ENCODE measurements at places on chromosomes 1 and 21.

DNA sequence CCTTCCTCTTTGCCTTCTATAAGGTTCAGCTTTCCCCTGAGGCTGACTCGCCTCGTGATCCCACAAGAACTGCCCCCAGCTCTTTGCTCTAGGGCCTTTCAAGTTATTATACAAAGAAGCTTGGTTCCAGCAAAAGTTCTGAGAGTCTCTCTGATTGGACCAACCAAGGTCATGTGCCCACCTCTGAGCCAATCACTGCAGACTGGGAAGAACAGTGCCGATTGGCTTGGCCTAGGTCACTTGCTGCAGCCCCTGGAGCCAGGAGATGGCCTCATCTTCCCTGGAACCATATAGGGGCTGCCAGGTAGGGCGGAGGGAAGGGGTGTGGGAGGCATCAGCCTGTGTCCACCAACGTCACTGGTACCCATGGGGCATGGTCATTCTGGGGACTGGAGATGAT is 22.8 kb downstream of the TAS1R2 start:
- H3K27me3 ChIP-seq, result peaks cover 10% of the 10 kb centered on the region
- no peak for DNase-seq
- H3K36me3 ChIP-seq, result no peaks in the 10 kb centered on the region

- H3K4me1 ChIP-seq, result no peaks in the 10 kb centered on the region
- H3K4me3 ChIP-seq, result no peak overlapping the region
- no peaks in the 10 kb centered on the region for H3K36me3 ChIP-seq
Measured at GRCh38 chr1:54671985-54672608, 30.5 kb downstream of the MROH7 start.

DNA sequence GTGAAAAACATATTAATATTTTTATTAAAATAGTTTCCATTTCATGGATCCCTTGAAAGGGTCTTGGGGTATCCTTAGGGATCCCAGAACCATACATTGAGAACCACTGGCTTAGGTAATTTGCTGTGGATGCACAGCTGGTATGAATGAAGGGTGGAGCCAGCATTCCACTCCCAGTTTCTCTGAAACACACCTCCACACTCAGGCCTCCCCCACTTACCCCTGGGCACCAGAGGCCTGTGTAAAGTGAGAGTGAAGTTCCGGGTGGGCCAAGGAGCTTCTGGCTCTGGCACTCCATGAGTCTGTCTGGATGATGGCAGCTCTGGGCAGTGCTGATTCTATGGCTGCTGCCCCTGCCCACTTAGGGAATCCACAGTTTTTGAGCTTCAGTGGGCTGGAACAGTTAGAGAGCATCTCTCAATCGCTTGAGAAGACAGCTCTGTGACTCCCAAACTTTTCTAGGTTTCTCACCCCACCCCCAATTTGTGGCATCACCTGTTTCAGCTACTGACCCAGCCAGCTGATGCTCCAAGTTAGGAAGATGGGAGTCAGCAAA is 57.8 kb upstream of the CD1D start:
- H3K4me1 ChIP-seq, result peaks cover 8% of the 10 kb centered on the region
- H3K36me3 ChIP-seq, result no peaks in the 10 kb centered on the region
- no peak overlapping the region for H3K27ac ChIP-seq
- H3K4me3 ChIP-seq, result no peak overlapping the region
- DNase-seq, result no peak

- H3K27me3 ChIP-seq, result no peaks in the 10 kb centered on the region
- H3K4me1 ChIP-seq, result peaks cover 31% of the 10 kb centered on the region
- no peaks in the 10 kb centered on the region for H3K36me3 ChIP-seq
- peak overlapping the region; percentile 84 for H3K27ac ChIP-seq
- DNase-seq, result no peak
Measured at GRCh38 chr1:163035446-163036249, 33.5 kb upstream of the RGS4 start.

DNA sequence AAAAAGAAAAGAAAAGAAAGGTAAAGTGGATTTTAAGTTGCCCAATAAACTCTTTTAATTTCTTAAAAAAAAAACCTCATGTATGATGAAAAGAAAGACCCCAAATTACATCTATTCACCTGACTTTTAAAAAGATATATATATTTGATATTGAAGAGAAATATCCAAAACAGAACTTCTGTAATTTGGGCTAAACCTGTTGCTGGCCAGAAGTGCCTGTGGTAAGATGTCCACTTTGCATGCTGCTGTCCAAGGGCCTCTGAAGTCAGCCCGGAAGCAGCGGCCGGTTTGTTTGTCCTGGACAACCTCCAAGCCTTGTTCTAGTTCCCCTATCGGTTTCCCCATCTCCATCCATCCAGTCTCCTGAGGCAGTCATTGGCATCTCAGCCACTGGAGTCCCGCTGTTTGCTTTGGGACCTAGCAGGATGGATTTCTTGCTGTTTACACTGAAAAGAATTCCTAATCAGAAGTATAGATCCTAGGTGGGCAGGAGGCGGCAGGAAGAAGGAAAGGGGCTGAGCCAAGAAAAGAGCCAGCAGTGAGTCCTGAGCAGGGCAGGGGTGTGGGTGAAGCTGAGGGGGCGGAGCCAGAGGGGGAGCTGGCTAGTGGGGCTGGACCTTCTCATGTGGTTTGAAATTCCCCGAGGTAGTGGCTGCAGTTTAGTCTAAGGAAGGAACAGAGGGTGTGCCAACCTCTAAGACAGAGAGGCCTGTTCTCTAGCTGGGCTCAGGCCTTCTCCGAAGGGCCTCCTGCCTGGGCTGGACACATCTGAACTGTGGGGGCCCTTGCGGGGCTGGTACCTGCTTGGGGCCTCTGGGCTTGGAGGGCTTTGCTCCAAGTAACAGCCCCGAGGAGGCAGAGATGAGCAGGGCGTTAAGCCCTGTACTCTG is 3.3 kb downstream of the NCMAP start:
- H3K27me3 ChIP-seq, result peaks cover 25% of the 10 kb centered on the region
- DNase-seq, result no peak
- H3K4me3 ChIP-seq, result peak overlapping the region; percentile 27
- H3K4me1 ChIP-seq, result peaks cover 26% of the 10 kb centered on the region
- no peak overlapping the region for H3K27ac ChIP-seq

DNA sequence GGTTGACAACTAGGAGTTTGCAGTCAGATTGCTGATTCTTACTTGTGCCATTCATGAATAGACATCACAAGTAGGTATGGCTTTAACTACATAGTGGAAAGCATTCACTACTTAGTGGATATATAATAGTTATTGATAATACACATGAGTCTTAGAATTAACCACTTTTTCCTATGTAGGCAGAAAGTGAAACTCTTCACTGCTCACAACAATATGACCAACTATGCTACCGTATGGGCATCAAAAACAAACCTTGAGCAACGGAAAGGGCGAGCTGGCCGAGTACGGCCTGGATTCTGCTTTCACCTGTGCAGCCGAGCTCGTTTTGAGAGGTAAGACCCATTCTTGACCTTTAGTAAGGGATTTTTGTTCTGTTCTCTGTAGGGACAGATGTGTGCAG is 38.7 kb downstream of the DHX9 start:
- H3K36me3 ChIP-seq, result peaks cover 90% of the 10 kb centered on the region
- H3K4me3 ChIP-seq, result no peak overlapping the region
- no peak overlapping the region for H3K27ac ChIP-seq
- no peaks in the 10 kb centered on the region for H3K4me1 ChIP-seq

DNA sequence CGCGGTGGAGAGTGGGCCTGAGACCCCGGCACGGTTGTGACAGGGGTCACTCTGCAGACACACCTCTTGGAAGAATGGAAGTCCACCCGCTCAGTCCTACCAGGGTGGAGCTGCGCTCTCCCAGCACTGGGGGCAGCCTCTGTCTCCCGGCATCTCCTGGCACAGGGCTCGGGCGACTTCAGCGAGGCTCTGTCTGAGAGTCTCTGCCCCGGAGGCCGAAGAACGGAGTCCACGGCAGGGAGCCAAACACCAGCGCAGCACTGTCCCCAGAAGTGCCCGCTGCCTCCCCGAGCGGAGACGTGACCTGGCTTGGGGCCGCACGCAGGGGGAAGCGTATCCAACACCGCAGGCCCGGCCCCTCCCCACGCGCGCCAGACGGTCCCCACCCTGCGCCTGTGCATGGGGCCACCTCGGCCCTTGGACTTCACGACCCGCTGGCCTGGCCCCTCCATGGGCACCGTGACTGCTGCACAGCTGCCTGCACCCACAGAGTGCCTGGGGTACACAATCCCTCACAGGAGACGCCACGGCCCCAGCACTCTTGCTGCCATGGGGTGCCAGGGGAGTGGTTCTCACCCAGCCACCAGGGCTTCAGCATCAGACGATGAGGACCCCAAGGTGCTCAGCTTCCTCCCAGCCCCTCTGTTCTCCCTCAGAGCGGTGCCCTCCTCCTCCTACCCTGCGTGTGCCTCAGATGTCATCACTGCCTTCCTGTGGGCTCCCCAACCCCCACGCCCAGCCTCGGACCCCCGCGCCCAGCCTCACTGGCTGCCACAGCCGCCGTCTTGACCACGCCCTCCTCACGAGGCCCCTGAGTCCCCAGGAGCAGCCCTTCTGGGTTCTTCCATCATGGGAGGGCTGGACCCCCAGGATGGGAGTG is 14.9 kb upstream of the RNF223 start:
- no peaks in the 10 kb centered on the region for H3K4me1 ChIP-seq
- no peaks in the 10 kb centered on the region for H3K36me3 ChIP-seq
- H3K27ac ChIP-seq, result no peak overlapping the region
- H3K27me3 ChIP-seq, result no peaks in the 10 kb centered on the region
- H3K4me3 ChIP-seq, result no peak overlapping the region

DNA sequence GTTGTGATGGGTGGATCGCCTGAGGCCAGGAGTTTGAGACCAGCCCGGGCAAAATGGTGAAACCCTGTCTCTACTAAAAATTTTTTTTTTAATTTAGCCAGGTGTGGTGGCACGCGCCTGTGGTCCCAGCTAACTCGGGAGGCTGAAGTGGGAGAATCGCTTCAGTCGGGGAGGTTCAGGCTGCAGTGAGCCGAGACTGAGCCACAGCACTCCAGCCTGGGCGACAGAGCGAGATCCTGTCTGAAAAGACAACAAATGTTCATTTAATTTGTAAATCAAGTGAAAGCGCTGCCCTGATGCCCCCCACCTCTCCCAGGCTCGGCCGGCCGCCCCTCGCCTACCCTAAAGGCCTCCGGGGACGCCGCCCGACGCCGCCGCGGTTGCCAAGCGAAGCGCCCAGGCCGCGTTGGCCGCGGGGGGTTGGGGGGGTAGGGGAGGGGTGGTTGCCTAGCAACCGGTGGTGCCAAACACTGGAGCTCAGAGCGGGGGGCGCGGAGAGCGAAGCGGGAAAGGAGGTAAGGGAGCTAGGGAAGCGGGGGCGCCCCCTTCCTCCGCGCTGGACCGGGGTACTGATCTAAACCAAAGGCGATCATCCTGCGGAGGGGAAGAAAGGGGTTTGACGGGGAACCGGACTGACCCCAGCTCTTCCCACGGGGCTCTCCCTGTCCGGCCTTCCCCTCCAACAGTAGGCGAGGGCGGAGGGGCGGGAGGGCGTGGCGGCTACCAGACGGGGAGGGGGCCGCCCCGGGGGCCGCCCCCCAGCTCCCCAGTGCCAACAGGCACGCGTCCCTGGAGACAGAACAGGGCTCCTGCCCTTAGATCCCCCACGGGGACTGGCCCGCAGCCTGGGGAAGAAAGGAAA is at the start of gene TEKT2:
Gene TEKT2 (plus strand): TSS at position 460 of the 862 bp plus-strand sequence. CDS start 828 bp downstream, outside the sequence.
- peak; percentile 92 for DNase-seq
- no peaks in the 10 kb centered on the region for H3K36me3 ChIP-seq
- peaks cover 3% of the 10 kb centered on the region for H3K27me3 ChIP-seq
- H3K27ac ChIP-seq, result peak within 1 kb of the TSS; percentile 66
- peak within 1 kb of the TSS; percentile 73 for H3K4me3 ChIP-seq
- peaks cover 7% of the 10 kb centered on the region for H3K4me1 ChIP-seq

DNA sequence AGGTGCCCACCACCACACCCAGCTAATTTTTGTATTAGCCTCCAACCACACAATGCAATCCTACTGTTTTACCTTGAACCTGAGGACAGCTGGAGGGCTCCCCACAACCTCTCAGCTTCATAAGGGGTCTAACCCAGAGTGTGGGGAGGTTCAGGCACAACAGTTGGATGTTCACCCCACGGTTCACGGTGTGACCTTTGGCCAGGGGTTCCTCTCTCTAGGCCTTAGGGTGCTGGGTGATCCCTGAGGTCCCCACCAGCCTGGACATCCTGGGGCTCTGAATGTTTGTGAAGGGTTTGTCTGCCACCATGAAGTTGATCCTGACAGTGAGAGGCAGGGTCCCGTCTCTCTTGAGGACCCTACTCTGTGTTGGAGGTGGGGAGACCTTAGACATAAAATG is 3.9 kb downstream of the ACOT11 start:
- no peak for DNase-seq
- no peak overlapping the region for H3K27ac ChIP-seq
- H3K4me3 ChIP-seq, result no peak overlapping the region
- H3K4me1 ChIP-seq, result no peaks in the 10 kb centered on the region
- peaks cover 2% of the 10 kb centered on the region for H3K27me3 ChIP-seq

- H3K4me1 ChIP-seq, result peaks cover 64% of the 10 kb centered on the region
- no peak for DNase-seq
- peak overlapping the region; percentile 70 for H3K4me3 ChIP-seq
Measured at GRCh38 chr1:60129911-60130310, 56.3 kb upstream of the C1orf87 start.

- peak overlapping the region; percentile 57 for H3K27ac ChIP-seq
- H3K4me1 ChIP-seq, result peaks cover 24% of the 10 kb centered on the region
- H3K27me3 ChIP-seq, result no peaks in the 10 kb centered on the region
- no peak for DNase-seq
- H3K4me3 ChIP-seq, result no peak overlapping the region
Measured at GRCh38 chr1:41319106-41319755, 42.0 kb upstream of the FOXO6 start.

DNA sequence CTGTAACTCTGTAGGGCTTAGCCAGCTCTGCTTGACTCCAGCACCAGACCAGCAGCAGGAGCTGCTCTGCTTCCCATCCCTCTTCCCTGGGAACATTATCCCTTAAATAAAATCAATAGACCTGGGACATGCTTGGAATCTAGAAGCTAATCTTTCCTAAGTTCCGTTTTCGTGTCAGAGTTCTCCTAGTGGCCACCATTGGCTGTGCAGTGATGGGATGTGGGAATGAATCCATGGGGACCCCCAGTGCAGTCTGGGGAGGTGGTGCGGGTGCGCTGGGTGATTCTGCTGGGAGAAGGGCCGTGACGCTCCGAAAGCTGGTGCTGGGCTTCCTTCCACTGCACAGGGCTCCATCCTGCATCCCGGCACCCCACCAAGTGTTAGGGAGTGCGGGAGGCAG is 202.7 kb downstream of the CAMTA1 start:
- peaks cover 14% of the 10 kb centered on the region for H3K27me3 ChIP-seq
- H3K27ac ChIP-seq, result no peak overlapping the region
- DNase-seq, result no peak

GRCh38 chr21:44994695-44995342 is 55.0 kb downstream of the SLX9 start:
- DNase-seq, result no peak
- no peaks in the 10 kb centered on the region for H3K36me3 ChIP-seq
- H3K4me3 ChIP-seq, result no peak overlapping the region
- H3K4me1 ChIP-seq, result peaks cover 8% of the 10 kb centered on the region
- no peaks in the 10 kb centered on the region for H3K27me3 ChIP-seq
- no peak overlapping the region for H3K27ac ChIP-seq
